ENCODE measurements at places on chromosomes 3 and 15.

- DNase-seq, result no peak
Measured at GRCh38 chr3:69747511-69748258, 8.4 kb downstream of the MITF start.

- no peak for DNase-seq
Measured at GRCh38 chr3:152039887-152040286, 166.4 kb downstream of the SUCNR1 start.

GRCh38 chr3:45915518-45916231, 27.6 kb upstream of the CXCR6 start:
- DNase-seq, result peak; percentile 42

- no peak for DNase-seq
Measured at GRCh38 chr15:91346259-91346658, 246.2 kb downstream of the SV2B start.

- DNase-seq, result no peak
Measured at GRCh38 chr3:105527535-105527934, 160.8 kb downstream of the ALCAM start.

DNA sequence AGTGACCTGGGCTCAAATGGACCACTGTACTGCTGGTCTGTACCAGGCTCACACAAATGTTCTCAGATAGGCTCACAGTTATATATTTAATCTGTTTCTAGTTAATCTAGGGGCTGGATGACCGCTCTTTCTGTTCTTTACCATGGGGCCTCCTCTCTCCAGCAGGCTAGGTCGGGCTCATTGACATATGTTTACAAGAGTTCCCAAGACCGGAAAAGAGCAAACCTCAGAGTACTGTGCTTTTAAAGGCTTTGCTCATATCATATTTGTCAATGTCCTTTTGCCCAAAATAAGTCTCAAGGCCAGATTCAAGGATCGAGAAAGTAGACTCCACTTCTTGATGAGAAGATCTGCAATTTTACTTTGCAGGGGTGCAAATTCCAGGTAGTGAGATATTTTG, 348.0 kb upstream of the EPHA6 start:
- DNase-seq, result no peak

DNA sequence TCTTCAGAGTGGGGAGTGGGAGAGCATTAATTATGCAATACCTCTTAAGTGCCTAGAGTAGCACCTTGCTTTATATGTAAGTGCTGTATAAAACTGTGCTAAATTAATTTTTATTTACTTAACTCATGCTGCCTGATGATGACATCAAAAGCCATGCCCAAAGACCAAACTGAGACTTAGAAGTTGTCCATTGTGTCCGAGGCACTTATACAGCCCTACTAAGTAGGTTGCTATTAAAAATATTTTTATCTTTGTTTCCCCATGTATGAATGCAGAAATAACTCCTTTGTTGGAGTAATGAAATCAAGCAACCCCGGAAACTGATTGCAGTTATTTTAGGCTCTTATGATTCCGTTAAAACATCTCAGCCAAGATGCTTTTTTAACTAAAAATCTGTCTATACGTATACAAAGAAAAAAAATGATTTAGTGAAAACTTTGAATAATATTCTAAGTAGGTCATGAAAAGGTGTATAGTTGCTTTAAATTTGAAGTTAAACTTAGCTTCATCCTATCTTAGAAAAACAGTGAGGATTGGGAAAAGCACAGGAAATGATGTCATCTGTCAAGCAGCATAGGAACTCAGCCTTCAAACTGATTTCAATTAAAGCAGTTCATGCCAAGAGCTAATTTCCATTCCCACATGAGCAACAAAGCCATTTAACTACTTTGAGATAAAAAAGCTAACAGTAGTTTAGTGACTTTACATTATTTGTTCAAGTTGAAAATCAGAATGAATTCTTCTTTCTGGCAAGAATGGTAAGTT, 43.0 kb downstream of the FBN1 start:
- no peak for DNase-seq

DNA sequence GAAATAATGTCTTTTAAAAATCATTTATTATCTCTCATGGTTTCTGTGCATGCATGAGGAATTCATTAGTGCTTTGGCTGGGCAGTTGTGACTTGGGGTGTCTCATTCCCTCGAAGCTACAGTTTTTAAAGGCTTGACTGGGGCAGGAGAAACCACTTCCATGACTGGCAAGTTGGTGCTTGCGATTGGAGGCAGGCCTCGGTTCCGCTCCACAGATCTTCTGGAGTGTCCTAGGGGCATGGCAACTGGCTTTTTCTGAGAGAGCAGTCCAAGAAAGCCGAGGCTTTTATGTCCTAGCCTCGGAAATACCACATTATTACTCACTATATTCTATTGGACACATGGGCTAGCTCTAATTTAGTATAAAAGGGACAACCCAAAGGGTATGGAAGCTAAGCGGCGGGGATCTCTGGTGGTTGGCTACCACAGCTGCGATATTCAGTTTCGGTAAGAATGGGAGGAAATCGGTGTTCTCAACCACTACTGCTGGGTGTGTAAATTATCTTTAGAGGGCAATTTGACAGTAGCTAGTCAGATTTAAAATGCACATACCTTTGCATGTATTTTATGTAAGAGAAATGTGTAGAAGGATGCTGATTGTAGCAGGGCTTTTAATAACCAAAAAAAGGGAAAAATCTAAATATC, 48.8 kb upstream of the TOP2B start:
- DNase-seq, result no peak

- no peak for DNase-seq
Measured at GRCh38 chr3:106447723-106448301, 579.0 kb upstream of the CBLB start.

GRCh38 chr3:136612512-136612911, 139.7 kb downstream of the STAG1 start:
- DNase-seq, result no peak

GRCh38 chr3:43014956-43015355, 35.8 kb downstream of the GASK1A start:
- no peak for DNase-seq

- no peak for DNase-seq
Measured at GRCh38 chr3:152323834-152324233, 55.1 kb downstream of the MBNL1 start.

- DNase-seq, result no peak
Measured at GRCh38 chr15:69127306-69127705, 33.1 kb upstream of the GLCE start.

DNA sequence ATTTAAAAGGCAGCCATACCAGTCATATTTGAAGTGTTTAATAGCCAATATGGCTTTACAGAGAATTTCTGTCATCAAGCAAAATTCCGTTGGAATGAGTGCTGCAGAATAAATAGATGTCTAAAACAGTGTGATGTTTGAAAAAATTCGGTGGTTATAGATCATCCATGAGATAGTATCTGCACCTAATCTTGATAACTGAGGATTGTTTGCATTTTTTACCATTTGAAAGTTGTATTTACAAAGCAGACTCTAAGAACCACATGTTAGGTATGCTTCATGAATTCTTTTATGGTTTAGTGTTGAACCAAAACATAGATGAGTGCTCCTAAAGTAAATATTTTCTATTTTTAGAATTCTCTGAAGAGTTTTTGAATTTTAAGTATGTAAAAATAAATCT, 476.1 kb downstream of the NAALADL2 start:
- no peak for DNase-seq

GRCh38 chr3:804211-804610, 288.6 kb upstream of the CNTN6 start:
- DNase-seq, result no peak

GRCh38 chr3:120348065-120348990, 826 bp downstream of the LRRC58 start:
- DNase-seq, result no peak

GRCh38 chr3:28575746-28576613, 227.4 kb upstream of the AZI2 start:
- DNase-seq, result no peak

DNA sequence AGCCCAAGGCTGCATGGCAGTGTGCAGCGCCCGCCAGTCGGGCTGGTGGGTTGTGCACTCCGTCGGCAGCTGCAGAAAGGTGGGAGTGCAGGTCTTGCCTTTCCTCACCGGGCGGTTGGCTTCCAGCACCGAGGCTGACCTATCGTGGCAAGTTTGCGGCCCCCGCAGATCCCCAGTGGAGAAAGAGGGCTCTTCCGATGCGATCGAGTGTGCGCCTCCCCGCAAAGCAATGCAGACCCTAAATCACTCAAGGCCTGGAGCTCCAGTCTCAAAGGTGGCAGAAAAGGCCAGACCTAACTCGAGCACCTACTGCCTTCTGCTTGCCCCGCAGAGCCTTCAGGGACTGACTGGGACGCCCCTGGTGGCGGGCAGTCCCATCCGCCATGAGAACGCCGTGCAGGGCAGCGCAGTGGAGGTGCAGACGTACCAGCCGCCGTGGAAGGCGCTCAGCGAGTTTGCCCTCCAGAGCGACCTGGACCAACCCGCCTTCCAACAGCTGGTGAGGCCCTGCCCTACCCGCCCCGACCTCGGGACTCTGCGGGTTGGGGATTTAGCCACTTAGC, 4.3 kb downstream of the ISL2 start:
- no peak for DNase-seq

DNA sequence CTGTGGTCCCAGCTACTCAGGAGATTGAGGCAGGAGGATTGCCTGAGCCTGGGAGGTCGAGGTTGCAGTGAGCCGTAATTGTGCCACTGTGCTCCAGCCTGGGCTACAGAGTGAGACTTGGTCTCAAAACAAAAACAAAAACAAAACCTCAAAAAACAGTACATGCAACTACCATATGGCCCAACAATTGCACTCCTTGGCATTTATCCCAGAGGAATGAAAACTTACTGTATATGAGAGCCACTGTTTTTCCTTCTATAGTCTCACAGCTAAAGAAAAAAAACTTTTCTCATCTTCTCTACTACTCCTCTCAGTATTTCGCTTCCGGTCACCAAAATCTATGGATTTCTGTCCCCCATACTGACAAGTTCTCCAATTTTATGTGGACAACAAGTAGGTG, 84.3 kb downstream of the FLNB start:
- no peak for DNase-seq

- DNase-seq, result no peak
Measured at GRCh38 chr3:89145995-89146394, 38.6 kb downstream of the EPHA3 start.
